Right cardiac atrium (tissue), 5 donors: ENCODE measurements at places on chromosomes 16 and 17. TPM values are rescaled to one million over a fixed set of nuclear protein-coding genes. Genes with fewer than 3 reads are reported as not detected.

GRCh38 chr17:64378890-64379354 is 11.7 kb downstream of the PECAM1 start:
- no peak for DNase-seq

GRCh38 chr16:13435873-13436474 is 484.0 kb upstream of the ERCC4 start:
- no peak for DNase-seq

DNA sequence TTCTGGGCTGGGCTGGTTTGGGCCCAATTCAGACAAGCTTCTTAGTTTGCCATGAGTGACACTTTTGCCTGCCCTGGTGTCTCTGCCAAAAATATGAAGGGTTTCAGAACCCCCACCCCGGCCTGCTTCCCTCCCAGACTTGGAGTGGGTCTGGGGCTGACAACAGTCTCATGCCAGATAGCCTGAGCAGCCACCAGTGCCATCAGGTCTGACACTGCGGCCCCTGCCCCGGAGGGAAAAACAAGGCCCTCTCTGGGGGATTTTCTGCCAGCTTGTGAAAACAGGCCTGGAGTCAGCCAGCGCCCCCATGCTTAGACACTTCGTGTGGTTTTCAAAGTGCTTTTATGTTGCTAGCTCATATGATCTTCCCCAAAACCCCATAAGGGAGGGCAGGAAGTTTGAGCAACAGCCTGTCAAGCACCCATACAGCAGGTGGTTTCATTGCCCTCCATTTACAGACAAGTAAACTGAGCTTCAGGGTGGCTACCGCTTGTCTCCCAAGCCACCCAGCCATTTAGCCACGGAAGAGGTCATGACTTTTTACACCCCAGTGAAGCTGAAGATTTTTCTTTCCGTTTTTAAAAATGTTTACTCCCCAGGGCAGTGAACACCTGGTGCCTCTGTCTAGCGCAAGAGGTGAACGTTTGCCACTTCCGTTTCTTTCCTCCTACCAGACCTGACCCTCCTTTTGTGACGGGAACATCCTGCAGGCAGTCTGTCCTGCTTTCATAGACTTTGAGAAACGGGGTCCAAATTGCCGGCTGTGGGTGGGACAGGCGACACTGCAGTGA is 300.6 kb downstream of the SEC14L1 start:
- DNase-seq, result no peak

DNA sequence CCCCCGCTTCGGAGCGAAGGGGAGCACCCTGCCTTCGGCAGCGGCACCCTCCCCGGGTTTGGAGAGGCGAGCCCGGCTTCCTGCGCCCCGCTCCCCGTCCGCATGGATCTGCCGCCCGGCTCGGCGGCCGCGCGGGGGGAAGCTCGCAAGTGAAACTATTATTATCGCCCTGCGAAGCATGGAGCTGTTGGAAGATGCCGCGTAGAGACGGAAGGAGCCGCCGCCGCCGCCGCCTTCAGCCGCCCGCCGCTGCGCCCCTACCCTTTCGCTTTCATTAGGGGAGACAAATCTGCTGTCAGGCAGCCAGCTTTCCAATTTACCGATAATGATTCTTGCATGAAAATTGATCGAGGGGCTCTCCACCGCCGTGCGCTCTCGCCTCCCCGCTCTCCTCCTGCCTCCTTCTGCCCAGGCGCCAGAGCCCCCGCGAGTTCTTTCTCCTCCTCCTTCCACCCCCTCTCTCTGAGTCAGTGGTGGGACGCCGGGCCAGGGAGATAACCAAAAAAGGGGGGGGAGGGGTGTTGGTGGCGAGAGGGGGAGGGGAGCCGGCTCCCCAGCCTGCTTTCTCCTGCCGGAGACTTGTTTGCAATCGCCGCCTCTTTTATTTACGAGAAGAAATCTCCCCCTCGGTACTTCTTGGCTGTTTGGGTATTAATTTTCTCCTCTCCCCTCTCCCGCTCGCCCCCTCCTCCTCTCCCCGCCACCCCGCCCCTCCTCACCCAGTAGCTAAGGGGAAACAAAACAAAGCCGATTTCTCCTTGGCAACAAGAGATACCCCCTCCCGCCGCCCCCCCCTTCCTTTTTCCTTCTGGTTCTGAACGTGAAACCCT is 58.0 kb upstream of the GSE1 start:
- peak; percentile 82 for DNase-seq

- DNase-seq, result no peak
Observed at GRCh38 chr16:55047903-55048497, 117.3 kb downstream of the IRX5 start.

- peak; percentile 71 for DNase-seq
Observed at GRCh38 chr16:588639-588888, 1.3 kb upstream of the RAB40C start.

DNA sequence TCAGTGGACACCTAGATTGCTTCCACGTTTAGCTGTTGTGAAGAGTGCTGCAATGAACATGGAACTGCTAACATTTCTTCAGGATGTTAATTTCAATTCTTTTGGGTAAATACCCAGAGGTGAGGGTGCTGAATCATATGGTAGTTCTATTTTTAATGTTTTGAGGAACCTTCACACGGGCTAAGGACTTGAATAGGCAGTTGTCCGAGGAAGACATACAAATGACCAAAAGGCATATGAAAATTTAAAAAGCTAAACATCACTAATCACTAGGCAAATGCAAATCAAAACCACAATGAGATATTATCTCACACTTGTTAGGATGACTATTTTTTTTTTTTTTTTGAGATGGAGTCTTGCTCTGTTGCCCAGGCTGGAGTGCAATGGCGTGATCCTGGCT is 173.3 kb downstream of the PRKCB start:
- no peak for DNase-seq

DNA sequence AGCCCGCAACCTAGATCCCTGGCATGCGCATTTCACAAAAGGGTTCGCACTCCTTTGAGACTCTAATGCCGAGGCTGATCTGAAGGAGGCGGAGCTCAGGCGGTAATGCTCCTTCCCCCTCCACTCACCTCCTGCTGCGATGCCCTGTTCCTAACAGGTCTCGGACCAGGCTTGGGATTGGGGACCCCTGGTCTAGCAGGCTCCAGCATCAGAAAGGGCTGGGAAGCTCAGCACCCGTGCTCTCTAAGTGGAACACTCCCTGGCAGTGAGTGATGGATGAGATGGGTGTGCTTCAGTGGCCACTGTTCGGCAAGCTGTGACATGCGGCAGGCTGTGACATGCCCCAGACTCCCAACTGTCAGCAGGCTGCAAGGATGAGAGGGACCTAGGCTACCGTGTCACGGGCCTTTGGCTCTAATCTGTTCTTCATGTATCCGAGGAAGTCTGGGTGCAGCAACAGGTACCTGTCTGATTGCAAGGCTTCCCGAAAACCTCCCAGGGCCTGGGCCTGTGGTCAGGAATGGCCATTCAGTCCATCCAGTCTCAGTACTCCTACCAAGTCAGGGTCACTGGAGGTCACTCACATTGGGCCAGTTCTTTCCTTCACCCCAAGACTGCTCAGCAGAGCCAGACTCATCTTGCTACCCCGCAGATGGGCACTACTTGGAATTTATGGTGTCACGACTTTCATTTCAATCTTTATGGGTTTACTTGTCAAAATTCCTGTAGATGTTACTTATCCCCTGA is 1.3 kb upstream of the ST6GALNAC2 start:
- DNase-seq, result no peak

DNA sequence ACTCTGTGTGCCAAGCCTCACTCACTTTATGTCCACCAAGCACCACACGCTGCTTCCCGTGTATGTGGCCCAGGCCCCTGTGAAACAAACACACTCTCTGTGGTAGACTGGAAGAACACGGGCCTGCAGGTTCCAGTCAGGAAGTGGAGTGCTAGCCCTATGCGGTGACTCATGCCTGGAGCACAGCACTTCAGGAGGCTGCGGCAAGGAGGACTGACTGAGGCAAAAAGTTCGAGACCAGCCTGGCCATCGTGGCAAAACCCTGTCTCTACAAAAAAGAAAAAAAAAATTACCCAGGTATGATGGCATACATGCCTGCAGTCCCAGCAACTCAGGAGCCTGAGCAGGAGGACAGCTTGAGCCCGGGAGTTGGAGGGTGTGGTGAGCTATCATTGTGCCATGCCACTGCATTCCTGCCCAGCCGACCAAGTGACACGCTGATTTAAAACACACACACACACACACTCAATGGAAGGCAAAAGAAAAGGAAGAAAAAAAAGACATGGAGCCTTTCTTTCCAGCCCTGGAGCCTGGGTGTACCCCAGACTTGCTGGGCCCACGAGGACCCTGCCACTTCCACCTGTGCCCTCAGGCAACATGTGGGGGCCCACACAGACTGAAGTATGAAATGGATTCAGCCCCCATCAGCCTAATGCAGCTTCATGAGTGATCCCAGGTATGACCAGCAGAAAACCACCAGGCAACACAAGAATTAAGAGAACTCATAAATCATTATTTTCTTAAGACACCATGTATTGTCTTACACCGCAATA is 126.6 kb downstream of the ANKRD11 start:
- DNase-seq, result peak; percentile 49

- DNase-seq, result no peak
Observed at GRCh38 chr17:20105539-20106280, 96.6 kb downstream of the SPECC1 start.

DNA sequence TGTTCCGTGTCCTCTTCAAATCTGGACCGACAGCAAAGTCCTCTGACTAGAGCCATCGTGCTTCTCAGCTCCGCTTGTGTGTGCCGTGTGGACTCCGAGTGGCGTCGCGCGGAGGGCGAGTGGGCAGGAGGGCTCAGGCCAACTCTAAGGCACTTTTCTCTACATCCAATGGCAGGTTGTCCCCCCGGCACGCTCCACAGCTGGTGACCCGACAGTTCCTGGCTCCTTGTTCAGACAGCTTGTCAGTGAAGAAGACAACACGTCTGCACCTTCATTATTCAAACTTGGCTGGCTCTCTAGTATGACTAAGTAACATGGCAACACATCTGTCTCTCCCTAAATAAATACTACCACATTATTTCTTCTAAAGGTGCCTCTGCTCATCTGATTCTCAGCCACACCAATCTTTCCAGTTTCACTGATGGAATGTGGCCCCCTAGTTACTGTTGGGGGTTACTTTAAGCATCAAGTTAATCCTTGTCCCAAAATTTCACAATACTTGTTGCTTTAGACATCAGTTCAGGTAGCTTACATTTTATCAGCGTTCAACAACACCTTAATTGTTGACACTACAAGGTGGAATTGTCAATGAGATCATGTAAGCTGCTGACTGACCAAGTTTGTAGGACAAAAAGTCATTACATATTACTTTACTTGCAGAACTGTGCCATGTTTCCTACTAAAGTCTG is 15.4 kb downstream of the COG1 start:
- peak; percentile 62 for DNase-seq

- no peak for DNase-seq
Observed at GRCh38 chr17:36647636-36648035, 46.3 kb downstream of the MRM1 start.

- no peak for DNase-seq
Observed at GRCh38 chr16:12321311-12321842, 344.8 kb downstream of the SNX29 start.

GRCh38 chr16:27237219-27238015 is 31.2 kb downstream of the NSMCE1 start:
- DNase-seq, result peak; percentile 57

DNA sequence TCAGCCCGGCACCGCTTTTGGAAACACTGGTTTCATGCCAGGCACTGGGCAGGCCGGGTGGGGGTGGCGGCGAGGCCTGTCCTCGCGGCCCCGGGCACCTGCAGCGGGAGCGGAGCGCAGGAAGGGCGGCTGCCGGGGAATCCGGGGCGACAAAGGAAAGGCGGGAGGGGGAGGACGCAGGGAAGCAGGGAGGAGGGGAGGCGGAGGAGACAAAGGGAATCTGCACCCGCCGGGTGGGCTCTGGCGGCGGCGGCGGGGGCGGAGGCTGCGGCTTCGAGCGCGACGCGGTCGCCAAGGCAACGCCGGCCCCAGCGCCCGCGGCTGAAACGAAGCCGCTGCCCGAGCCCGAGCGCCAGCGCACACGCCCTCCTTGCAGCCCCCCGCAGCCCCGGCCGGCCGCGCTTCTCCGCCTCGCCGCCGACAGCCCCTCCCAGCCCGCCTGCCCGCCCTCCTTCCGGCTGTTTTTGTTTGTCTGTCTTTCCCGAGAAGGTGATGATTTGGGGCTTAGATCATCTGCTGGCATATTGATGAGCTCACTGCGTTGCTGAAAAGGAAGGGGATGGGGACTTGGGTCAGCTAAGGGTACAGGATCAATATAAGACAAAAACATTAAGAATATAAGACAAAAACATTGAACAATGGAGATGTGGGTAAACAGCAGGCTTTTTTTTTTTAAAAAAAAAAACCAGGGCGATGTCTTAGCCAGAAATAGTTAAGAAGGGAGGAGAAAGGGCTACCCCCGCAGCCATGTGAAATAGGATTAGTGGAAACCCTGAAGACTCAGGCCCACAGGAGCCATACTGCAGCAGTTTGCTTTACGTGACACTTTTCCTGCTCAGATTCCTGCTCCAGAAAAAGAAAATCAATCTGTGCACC is 32.7 kb downstream of the CDK5R1 start:
- peak; percentile 78 for DNase-seq

GRCh38 chr17:75694536-75694935 is 26.7 kb upstream of the ITGB4 start:
- DNase-seq, result no peak

DNA sequence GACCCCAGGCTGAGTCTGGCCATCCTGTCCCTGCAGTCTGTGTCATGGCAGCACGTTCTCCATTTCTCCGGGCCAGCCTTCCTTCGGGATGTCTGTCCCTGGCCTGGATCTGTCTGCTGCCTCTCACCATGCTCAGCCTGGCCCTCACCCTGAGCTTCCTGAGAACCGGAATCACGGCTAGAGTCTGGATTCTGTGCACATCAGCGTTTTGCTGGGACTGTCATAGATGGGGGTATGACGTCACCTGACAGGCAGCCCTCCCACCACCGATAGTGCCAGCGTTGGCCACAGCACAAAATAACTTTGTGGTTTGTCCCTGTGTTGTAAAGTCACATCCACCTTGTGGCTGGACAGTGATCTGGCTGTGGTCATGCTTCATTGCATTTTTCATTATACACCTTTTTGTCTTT is 59.2 kb downstream of the B9D1 start:
- DNase-seq, result peak; percentile 31

GRCh38 chr17:83088909-83089308 is 9.5 kb downstream of the METRNL start:
- DNase-seq, result no peak

GRCh38 chr16:24289166-24289700 is 33.1 kb downstream of the CACNG3 start:
- no peak for DNase-seq

- DNase-seq, result no peak
Observed at GRCh38 chr16:68284847-68285246, 20.5 kb downstream of the SLC7A6 start.

The BCL7C gene
- polyA plus RNA-seq, result 29.5 TPM

The KRT20 gene
- 0.14 TPM for polyA plus RNA-seq

The NHERF1 gene
- polyA plus RNA-seq, result 7.2 TPM

The CSH2 gene
- polyA plus RNA-seq, result not detected

The ENPP7 gene
- polyA plus RNA-seq, result not detected

The IL17C gene
- polyA plus RNA-seq, result not detected

The CHD9NB gene
- polyA plus RNA-seq, result 0.77 TPM

The RRN3 gene
- 13.1 TPM for polyA plus RNA-seq

The CTRL gene
- 0.66 TPM for polyA plus RNA-seq

The NXN gene
- 11.6 TPM for polyA plus RNA-seq

The TMIGD1 gene
- polyA plus RNA-seq, result not detected
